ENCODE measurements at places on chromosomes 11 and 22. TPM values are rescaled to one million over a fixed set of nuclear protein-coding genes. Genes with fewer than 3 reads are reported as not detected.

SMDT1 gene
- 171 TPM for total RNA-seq

DNA sequence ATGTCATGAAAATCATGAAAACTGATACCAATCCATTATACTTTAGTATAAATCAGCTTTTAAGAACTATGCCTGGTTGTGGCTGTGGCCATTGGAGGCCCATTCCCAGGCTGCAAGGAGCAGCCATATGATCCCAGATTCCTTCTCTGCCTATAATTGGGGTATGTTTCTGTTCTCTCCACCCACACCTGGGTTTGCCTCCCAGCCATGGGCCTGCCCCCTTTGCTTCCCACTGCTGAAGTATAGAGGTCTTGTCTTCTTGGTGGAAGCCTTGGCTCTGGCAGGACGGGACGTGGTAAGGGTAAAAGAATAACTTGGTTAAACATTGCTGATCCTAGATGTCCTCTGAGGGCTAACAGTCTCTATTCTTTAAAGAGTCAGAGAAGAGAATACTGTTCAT lies 2.4 kb downstream of the MICAL2 start:
- H3K27me3 ChIP-seq, result no peaks in the 10 kb centered on the region
- no peak overlapping the region for H3K27ac ChIP-seq
- DNase-seq, result no peak
- peaks cover 4% of the 10 kb centered on the region for H3K4me1 ChIP-seq

- DNase-seq, result no peak
- H3K27ac ChIP-seq, result no peak overlapping the region
- no peaks in the 10 kb centered on the region for H3K36me3 ChIP-seq
- H3K27me3 ChIP-seq, result no peaks in the 10 kb centered on the region
- peak overlapping the region; percentile 36 for H3K4me3 ChIP-seq
Observed at GRCh38 chr11:65607614-65608426, 6.2 kb downstream of the MAP3K11 start.

GAB4 gene
- not detected for total RNA-seq

DNA sequence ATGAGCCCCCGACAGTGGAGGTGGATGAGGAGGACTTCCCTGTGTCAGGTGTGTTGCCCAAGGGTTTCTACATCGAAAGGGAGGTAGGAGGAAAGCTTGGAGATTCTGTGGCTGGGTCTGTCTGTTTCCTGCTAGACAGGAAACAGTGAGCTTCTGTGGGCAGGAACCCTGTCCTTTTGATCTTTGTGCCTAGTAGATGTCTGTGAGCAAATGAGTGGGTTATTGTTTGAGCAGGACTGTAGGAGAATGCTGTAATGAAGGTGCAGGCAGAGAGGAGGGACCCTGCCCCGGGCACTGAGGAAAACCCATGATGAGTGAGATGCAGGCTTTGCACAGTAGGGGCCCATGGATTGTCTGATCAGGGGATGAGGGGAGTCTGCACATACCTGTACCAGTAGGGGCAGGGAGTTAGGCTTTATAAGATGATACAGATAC lies 14.0 kb downstream of the USP35 start:
- no peak overlapping the region for H3K4me3 ChIP-seq
- no peaks in the 10 kb centered on the region for H3K27me3 ChIP-seq
- no peak overlapping the region for H3K27ac ChIP-seq
- no peaks in the 10 kb centered on the region for H3K4me1 ChIP-seq

RBMXL2 gene
- total RNA-seq, result not detected

DNA sequence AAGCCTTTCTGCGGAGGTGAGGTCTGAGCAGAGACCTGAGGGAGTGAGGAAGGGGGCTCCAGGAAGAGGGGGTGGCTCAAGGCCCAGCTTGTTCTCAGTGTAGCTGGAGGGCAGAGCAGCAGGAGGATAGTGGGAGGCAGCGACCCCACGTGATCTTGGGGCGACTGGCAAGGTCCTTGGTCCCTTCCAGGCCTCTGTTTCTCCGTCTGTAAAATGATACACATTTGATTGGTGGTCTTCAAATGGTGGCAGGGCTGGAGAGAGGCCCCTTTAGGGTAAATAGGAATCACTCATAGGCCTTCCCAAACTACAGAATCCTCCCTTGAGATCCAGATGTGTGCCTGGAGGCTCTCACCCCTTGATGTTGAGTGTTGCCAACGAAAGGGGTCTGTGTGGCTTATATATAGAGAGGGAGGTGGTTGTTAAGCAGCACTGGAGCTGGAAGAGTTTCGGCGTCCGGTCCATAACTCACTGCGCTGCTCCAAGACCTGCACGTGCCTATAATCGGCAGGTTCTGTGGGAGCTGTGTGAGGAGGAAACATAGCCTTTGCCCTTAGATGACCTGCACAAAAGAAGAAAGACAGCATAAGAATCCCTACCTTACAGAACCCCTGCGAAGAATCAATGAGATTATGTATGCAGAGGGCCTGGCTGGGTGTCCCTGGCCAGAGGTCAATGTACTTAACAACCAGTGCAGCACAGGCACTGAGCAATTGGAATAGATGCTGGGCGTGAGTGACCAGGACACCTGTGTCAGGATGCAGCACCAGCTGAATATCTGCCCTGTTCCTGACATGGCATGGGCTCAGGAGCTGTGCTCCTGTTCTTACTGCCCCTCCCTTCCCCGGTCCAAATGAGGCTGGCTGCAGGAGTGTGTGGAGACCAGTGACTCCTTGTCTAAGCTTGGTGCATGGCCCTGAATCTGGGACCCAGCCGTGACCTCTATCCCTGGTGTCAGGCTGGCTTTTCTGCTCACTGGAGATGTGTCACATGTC lies 28.7 kb downstream of the OTOG start:
- H3K27ac ChIP-seq, result no peak overlapping the region
- no peaks in the 10 kb centered on the region for H3K36me3 ChIP-seq
- no peaks in the 10 kb centered on the region for H3K27me3 ChIP-seq
- no peak overlapping the region for H3K4me3 ChIP-seq
- DNase-seq, result no peak

CYP2D6 gene
- total RNA-seq, result 1.2 TPM

RASD2 gene
- 0.97 TPM for total RNA-seq

CLMP gene
- 23.1 TPM for total RNA-seq

DNA sequence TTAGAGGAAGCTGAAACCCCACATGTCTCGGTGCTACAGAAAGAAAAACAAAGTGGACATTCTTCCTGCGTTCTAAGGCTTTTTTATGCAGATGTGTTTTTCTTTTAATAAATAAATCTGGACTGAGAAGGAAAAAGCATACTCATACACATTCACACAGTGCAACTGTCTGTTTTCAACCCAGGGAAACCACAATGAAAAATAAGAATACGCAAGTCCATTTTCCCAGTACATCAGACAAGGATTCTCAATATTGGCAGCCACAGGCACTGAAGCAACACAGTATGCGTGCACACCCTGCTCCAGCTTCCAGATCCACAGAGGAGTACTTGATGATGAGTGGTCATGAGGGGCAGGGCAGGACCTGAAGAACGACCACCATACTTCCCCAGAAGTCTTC lies 86.9 kb downstream of the ETS1 start:
- DNase-seq, result no peak
- H3K36me3 ChIP-seq, result no peaks in the 10 kb centered on the region
- no peak overlapping the region for H3K27ac ChIP-seq
- H3K4me1 ChIP-seq, result peaks cover 42% of the 10 kb centered on the region
- H3K4me3 ChIP-seq, result no peak overlapping the region

DNA sequence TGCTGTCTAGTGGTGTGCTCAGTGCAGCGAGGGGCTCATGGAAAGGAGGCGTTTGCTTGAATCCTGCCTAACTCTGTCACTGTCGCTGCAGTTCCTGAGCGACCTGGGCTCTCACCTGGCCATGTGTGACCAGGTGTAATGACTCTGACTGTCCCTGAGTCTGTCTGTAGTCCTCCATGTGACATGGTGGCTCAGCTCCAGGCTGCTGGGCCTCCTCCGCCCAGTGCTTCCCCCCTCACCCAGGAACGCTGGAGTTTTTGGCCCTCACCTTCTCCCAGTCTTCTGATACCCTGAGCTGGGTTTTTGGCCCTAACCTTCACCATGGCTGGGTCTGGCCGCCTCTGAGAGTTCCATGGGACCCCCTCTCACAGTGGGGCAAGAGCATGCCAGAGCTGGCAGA lies 20.3 kb downstream of the MICALL1 start:
- H3K4me1 ChIP-seq, result no peaks in the 10 kb centered on the region
- H3K27me3 ChIP-seq, result no peaks in the 10 kb centered on the region
- H3K36me3 ChIP-seq, result no peaks in the 10 kb centered on the region
- no peak overlapping the region for H3K27ac ChIP-seq

GRCh38 chr11:116169776-116170175 lies 603.0 kb downstream of the BUD13 start:
- no peak overlapping the region for H3K4me3 ChIP-seq
- no peaks in the 10 kb centered on the region for H3K4me1 ChIP-seq
- no peak overlapping the region for H3K27ac ChIP-seq
- no peaks in the 10 kb centered on the region for H3K36me3 ChIP-seq
- no peak for DNase-seq

DNA sequence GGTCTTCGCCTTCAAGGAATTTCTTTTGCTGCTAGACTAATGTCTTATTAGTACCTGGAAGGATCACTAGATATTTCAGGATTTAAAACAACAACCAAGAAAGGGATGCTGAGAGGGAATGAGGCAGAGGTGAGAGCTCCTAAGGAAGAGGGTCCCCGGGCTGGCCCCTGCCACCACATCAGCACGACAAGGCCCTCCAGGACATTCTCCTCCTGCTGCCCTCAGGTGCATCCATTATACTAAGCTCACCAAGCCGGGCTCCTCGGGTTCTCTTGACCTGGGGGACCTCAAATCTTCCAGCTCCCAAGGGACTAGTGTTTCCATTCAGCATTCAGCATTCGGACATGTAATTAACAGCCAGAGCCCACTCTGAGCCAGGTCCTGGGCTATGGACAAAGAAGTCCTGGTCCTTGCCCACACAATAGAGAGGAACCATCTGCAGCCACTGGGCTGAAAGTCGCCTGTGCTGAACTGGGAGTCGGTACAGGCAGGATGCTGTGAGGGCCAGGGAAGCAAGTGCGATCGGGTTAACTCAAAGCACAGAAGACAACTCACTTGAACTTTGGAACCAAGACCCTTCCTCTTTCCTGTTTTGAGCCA lies 29.4 kb upstream of the OAF start:
- H3K4me1 ChIP-seq, result peaks cover 29% of the 10 kb centered on the region
- H3K36me3 ChIP-seq, result no peaks in the 10 kb centered on the region
- no peak for DNase-seq
- H3K27me3 ChIP-seq, result no peaks in the 10 kb centered on the region
- H3K4me3 ChIP-seq, result no peak overlapping the region

Measured in ovary (tissue), 10 donors.